GM12864 (cell line): ENCODE measurements at places on chromosomes 5 and 9.
A peak's percentile ranks its signal among the peaks of the same experiment; 100 is the strongest.

GRCh38 chr5:141692533-141692888 is 10.5 kb upstream of the ARAP3 start:
- DNase-seq = no peak

GRCh38 chr5:159161361-159162214 is 47.8 kb downstream of the RNF145 start:
- no peak for DNase-seq

- DNase-seq = peak; percentile 40
Measured at GRCh38 chr9:98010445-98010844, 27.3 kb downstream of the ANP32B start.

GRCh38 chr5:158599157-158599556 is 500.6 kb downstream of the EBF1 start:
- DNase-seq = no peak
